Chondrocyte (in vitro differentiated cells): ENCODE measurements at places on chromosomes 11 and 22. TPM values are rescaled to one million over a fixed set of nuclear protein-coding genes. Genes with fewer than 3 reads are reported as not detected.

Gene CRYAB
- total RNA-seq: 770 to 1,975 TPM (median 1,937 TPM) in 3 replicates

DNA sequence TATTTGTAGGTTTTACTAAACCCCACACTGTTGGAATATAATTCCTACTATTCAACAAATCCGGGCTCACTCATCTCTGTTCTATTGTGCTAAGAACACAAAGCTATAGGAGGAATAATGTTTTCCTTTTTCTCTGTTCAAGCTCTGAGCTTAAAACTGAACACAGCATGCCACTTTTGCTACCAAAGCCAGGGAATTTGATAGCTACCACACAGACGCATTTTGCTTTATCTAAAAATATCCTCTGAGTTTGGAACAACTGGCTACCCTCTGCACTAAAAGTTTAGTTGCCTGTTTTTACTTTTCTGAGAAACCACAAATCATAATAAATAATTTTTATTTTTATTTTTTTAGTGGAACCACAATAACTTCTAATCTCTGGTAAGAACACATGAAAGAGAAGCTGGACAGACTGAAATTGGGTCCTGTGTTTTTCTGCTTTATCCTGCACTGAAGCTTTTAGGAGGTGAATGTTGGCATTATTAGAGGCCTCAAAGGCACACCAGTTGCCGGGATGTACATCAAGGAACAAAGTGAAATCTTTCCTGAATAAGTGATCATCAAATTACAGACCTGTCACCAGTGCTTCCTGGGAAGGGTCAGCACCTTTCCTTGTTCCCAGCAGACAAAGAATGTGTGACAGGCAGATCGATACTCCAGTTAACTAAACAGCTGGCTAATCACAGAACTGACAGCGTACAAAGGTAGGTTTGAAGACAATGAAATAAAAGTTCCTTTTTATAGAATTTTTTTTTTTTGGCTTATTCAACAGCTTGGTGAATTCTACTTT lies 523.2 kb upstream of the TENM4 start:
- H3K36me3 ChIP-seq: no peaks in the 10 kb centered on the region
- no peak overlapping the region for H3K27ac ChIP-seq
- no peak for DNase-seq

Gene EFCAB6
- 0.49 to 1.5 TPM (median 1.1 TPM) in 3 replicates for total RNA-seq

- no peak overlapping the region for H3K4me3 ChIP-seq
- peaks cover 56% of the 10 kb centered on the region for H3K4me1 ChIP-seq
- no peak overlapping the region for H3K27ac ChIP-seq
- H3K27me3 ChIP-seq: no peaks in the 10 kb centered on the region
These were observed 13.9 kb downstream of the SCGB1A1 start for GRCh38 chr11:62432695-62433094.

DNA sequence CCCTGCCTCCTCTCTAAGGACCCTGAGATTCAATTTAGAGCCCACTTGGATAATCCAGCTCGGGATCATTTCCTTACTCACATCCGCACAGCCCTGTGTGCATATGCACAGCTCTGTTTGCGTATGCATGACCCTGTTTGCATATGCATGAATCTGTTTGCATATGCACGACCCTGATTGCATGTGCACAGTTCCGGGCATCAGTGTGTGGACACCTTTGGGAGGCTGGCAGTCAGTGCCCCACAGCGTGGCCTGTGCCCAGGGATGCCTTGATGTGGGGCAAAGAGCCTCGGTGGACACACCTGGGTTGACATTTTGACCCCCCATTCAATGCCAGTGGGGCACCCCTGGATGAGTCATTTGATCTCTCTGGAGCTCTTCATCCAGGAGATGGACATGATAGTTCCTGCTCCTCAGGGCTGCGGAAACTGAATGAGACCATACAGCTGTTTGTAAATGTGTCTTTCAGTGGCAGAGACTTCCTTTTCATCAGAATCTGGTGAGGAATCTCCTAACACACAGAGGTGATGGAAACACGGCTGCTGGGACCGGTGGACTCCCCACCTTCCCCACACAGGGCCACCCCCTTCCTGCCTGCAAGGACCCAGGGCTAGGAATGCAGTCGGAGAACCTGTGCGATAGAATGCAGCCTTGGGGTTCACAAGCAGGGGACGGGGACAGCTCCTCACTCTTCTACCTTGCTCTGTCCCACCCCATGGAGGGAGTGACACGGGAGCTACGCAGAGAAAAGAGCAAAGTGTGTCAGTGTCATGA lies 41.2 kb downstream of the MYEOV start:
- H3K4me3 ChIP-seq: no peak overlapping the region
- peak; percentile 73 for DNase-seq
- H3K27ac ChIP-seq: no peak overlapping the region
- H3K4me1 ChIP-seq: no peaks in the 10 kb centered on the region
